NCI-H1092 (cell line): ENCODE measurements at places on chromosomes 16 and 17.

GRCh38 chr16:72924927-72925630, 122.8 kb downstream of the ZFHX3 start:
- DNase-seq: no peak

DNA sequence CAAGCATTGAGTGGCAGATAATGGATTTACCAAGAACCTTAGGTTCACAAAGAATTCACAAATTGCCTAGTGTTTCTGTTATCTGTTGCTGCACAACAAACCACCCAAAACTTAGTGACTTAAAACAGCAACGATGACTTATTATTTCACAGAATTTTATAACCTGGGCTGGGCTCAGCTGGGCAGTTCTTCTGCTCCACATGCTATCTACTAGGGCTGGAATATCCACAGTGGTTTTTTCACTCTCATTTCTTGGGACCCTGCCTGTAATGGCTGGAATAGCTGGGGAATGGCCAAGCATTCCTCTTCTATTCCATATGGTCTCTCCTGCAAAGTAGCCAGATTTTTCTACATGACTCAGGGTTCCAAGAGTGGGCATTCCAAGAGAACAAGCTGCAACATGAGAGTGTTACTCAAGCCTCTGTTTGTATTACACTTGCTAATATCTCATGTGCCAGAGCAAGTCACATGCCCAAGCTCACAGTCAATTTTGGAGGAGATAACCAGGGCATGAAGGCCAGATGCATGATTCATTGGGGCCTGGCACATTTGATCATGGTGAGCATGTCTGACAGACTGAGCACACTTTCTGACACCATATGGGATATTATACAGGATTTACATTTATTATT, 4.9 kb upstream of the PSMD7 start:
- no peak for DNase-seq

DNA sequence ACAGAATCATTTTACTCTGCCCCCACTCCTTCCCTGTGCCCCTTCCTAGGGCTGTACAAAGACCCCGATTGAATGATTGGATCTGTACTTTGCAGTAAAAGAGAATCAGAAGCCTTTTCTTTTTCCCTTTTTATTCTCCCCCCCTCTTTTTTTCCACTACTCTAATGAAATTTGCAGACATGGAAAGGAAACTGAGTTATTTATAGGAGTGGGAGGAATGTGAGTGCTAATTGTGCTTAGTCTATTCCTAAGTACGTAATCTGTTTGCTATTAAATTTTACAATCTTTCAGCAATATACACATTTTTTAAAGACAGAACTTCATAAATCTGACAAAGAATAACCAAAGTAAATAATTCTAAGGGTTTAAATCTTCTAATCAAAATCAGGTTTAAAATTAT, 314.3 kb downstream of the MAP2K6 start:
- no peak for DNase-seq

DNA sequence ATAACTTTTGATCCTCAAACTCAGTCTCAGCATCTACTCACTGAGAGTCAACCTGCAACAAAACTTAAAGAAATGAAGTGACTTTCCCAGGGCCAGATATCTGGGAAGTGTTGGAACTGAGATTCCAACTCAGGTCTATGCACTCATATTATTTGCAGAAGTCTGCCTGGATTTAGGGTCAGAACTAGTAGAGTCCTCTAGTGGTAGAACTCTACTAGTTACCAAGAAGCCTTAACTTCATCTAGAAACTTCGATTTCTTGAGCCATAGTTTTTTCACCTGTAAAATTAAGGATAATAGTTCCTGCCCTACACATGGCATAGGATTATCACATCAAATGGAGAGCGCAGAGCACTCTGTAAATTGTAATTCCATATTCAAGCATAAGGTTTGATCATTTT, 23.4 kb upstream of the KRT24 start:
- DNase-seq: no peak

- no peak for DNase-seq
Observed at GRCh38 chr17:66211047-66211810, 18.0 kb downstream of the APOH start.

- DNase-seq: no peak
Observed at GRCh38 chr16:85690469-85691064, 1.8 kb upstream of the GINS2 start.

GRCh38 chr16:81357711-81358260, 43.0 kb downstream of the GAN start:
- DNase-seq: no peak
